Stimulated activated CD8-positive, alpha-beta memory T cell treated with anti-CD3 and anti-CD28 coated beads, Interleukin-4, amount 100 ng/mL, for 1 hour (primary cell): ENCODE measurements at places on chromosomes 13 and 19.
A peak's percentile ranks its signal among the peaks of the same experiment; 100 is the strongest.

DNA sequence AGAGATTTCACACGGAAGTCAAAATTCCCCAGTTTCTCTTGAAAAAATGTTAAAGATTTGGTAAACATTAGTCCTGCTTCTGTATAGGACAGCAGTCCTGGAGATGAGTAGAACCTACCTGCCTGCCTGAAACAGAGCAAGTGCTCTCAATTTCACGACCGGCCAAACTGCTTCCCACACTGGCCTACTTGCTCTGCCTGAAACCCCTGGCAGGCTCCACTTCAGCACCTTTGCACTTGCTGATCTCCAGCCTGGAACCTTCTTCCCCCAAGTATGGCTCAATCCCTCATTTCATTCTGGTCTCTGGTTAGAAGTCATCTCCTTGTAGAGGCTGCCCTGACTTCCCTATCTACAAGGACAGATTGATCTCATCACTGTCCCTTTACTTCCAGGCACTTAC is 271.4 kb downstream of the DLEU7 start:
- no peak for DNase-seq

DNA sequence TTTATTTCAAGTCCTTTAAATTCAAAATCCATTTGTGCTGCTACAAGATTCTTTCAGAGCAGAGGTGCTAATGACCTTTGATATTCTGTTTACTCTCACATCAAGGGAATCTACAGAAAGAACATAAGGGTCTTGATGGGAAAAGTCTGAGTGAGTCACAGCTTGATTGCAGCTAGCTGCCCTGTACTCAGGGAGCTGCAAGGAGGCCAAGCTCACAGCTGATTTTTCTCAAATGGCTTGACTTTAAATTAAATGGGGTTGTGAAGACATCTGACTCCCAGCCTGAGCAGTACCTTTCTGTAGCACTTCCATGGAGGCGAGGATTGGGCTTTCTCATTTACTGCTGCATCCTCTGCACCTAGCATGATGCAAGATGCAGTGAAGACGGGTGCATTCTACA is 62.5 kb downstream of the RAP2A start:
- DNase-seq: no peak

DNA sequence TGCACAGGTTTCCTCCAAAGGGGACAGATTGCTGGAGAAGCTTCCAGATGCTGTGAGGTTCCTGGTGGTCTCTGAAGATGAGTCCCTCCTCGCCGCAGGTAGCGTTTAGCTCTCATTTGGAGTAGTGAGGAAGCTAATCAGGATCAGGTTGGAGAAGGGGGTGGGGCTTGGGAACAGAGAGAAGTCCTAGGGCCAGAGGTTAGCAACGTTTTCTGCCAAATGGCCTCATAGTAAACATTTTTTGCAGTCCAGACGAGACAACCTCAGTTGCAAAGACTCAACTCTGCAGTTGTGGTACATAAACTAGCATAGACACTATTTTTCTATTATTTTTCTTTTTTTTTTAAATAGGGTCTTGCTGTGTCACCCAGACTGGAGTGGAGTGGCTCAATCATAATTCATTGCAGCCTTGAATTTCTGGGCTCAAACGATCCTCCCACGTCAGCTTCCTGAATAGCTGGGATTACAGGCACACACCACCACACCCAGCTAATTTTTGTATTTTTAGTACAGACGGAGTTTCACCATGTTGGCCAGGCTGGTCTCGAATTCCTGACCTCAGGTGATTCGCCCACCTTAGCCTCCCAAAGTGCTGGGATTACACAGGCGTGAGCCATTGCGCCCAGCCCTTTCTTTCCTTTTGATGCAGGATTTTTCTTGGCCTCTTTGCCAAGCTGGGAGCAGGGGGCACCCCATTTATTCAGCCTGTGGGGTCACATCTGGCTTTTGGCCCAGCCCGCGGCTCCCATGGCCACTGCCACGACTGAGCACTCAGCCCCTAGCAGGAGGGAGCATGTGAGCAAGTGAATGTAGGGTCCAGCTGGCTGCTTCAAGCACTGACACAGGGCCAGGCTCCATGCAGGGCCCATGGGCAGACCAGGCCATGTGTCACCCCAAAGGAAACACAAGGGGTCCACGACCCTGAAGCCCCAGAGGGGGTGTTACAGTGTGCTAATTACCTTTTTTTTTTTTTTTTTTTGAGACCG is 34.4 kb upstream of the SIN3B start:
- no peak for DNase-seq

GRCh38 chr13:48888613-48889012 is 87.1 kb upstream of the FNDC3A start:
- DNase-seq: no peak

DNA sequence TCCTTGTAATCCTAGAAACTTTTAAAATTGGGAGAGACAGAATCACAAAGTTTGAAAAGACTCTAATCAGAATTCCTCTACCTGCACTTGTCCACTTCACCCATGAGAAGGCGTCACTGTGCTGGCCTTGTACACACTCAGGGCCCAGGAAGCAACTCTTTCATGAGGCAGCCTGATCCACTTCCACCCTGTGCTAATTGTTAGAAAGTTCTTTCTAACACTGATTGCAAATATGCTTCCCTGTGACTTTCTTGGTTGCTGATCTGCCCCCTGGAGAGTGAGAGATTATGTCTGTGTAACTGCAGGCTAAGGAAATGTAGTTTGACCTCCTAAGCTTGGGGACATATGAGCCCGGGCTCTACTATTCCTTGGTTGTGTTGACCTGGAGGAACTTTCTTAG is 494.6 kb downstream of the MYO16 start:
- DNase-seq: no peak

DNA sequence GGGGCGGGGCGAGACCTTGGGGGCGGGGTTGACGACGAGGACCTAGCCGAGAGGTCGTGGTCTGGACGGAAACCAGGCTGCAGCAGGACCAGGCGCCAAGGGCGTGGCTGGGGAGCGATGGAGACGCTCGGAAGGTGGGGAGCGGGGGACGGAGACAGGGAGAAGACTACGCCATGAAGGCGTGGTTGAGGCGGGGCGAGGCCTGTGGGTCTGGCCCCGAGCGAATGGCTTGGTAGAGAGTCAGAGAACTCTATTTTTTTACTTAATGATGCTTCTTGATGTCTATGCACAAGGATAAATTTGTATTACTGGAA is 674 bp upstream of the FBXL12 start:
- no peak for DNase-seq

GRCh38 chr13:45402641-45403040 is 15.5 kb downstream of the SLC25A30 start:
- DNase-seq: no peak

GRCh38 chr13:23999424-23999823 is 102.1 kb upstream of the C1QTNF9B start:
- DNase-seq: no peak

DNA sequence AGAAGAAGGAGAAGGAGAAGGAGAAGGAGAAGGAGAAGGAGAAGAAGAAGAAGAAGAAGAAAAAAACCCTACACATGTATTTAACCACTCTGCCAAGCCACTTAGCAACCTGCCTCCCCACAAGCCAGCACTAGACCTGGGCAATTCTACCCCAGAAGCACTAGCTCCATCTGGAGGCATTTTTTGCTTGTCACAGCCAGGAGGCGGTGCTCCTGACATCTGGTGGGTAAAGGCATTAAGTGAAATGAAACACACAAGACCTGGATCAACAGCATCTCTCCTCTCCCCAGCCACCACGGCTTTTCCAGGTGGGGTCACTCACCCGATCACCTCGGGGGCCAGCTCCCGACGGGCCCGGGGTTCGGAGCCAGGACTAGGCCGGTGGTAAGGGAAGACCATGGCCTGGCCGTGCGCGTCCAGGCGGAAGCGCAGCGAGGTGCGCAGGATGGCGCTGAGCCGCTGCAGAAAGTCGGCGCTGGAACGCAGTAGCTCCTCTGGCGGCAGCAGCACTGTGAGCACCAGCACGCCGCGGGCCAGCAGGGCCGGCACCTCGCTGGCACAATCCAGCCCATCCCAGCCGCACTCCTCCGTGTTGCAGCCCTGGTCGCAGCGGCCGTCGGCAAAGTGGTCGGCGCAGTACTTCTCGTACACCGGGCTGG is 26.9 kb downstream of the NOTCH3 start:
- no peak for DNase-seq

DNA sequence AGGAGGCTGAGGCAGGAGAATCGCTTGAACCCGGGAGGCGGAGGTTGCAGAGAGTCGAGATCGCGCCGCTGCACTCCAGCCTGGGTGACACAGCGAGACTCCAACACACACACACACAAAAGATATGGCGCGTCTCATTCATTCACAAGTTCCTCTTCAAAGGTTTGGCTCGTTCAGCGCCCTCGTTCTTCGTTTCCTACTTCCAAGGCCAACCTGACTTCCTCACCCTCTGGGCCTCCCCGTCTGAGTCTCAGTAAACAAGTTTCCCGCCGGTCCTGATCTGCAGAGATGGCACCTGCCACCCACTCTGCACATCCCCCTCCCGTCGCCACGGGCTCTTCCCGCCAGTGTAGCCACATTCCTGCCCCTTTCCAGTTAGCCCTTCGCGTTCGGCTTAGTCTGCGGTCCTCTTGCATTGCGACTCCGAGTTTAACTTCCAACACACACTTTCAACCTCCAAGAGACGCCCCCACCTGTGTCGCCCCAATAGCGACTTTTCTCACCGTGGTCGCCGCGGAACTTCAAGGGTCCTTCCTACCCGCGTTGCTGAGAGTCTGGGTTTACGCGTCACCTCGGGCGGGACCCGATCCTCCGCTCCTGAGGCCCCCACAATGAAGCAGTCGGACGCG is 1.3 kb upstream of the BSG start:
- DNase-seq: no peak

DNA sequence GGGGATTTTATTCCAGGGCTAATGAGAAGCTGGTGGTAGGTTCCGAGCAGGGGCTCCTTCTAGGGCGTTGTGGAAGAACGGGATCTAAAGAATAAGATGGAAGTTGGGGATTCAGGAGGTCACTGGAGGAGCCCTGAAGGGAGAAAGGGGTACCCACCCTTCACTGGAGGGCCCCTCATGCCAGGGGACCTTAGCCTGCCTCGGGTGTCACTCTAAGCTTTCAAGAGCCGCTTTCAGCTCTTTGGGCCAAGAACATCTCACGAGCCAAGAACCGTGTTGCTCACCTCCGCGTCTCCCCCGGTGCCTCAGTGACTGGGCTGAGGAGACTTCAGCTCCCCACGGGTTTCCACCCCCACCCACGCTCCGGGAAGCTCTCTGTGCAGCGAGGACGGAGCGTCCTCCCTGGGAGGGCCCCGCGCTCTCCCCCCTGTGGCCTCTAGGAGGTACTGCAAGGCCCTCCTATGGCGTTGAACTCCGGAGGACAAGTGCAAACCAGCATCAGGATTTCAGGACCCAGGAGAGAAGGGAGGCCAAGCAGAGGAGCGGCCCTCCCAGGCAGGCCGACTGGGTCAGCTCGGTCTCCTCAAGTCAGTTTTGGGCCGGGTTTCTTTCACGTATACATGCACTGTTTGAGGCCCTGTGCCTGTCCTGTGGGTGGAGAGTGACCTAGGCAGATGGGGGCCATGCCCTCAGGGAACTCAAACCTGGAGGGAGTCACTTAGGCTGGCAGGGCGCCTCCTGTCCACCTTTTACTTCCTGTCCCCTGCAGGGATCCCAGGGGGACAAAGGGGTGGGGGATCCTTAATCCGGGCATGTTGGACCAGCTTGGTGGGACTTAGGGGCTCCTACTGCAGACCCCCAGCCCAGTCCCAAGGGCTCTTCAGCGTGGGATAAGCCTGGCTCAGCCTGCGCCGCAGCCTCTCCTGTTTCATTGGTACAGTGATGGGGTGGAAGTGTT is 5.1 kb upstream of the KRTDAP start:
- DNase-seq: peak; percentile 24

- DNase-seq: peak; percentile 39
Measured at GRCh38 chr13:40485611-40486517, 180.6 kb downstream of the FOXO1 start.

DNA sequence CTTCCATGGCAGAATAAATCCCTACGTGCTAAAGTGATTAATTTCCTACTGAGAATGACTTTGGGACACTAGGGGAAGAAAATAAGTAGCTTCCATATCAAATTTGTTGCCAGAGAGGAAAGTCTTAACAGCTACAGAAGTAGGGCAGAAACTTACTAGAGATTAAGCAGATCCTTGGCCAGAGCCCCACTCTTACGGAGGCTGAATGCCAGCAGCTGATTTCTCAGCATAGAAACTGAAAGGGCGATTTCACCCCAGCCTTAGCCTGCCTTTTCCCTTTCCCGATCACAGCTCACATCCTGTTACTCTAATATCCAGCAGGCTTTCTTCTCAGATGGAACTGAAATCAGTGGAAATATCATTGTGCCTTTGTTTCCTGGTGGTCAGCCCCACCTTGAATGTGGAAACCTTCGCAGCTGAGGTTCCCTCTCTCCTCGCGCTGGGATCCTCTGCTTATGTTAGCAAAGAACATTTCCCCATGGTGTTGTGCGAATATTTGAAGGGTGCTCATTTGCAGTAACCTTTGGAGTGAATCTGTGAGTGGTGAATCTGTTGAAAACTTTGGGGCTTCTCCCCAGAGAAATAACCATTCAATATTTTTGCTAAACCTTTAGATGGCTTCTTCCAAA is 8.4 kb downstream of the FAM124A start:
- DNase-seq: no peak

DNA sequence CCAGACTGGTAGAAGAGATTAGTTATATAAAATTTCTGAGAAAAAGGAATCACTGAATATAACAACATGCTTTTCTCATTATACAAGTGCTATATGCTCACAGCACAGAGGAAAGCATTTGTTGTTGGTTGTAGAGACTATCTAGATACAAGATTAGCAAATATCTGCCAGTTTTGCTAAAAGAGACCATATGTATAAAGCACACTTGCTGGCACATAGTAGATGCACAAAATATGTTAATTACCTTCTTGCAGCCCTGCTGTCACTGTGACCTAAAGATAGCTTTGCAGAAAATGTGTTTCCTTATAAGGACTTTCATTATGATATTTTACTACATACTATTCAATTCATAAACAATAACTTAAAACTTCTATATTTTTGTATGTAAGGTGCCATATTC is 755.1 kb downstream of the PCDH9 start:
- DNase-seq: no peak

GRCh38 chr13:102234618-102235017 is 167.2 kb downstream of the FGF14 start:
- no peak for DNase-seq

GRCh38 chr13:99144306-99144705 is 56.3 kb upstream of the UBAC2 start:
- no peak for DNase-seq

GRCh38 chr13:94196413-94196812 is 283.1 kb downstream of the DCT start:
- DNase-seq: no peak

GRCh38 chr13:103471896-103472295 is 405.7 kb upstream of the SLC10A2 start:
- DNase-seq: no peak

GRCh38 chr19:46660008-46660517 is 919 bp downstream of the DACT3 start:
- no peak for DNase-seq

GRCh38 chr13:110875241-110875640 is 39.6 kb downstream of the ANKRD10 start:
- DNase-seq: no peak

- no peak for DNase-seq
Measured at GRCh38 chr19:50209131-50209530, 5.7 kb downstream of the MYH14 start.

GRCh38 chr13:34506796-34507195 is 435.3 kb upstream of the NBEA start:
- no peak for DNase-seq
